CD4-positive, alpha-beta T cell treated with Interleukin-10 for 1 hour (primary cell): ENCODE measurements at places on chromosomes 1 and 21.

DNA sequence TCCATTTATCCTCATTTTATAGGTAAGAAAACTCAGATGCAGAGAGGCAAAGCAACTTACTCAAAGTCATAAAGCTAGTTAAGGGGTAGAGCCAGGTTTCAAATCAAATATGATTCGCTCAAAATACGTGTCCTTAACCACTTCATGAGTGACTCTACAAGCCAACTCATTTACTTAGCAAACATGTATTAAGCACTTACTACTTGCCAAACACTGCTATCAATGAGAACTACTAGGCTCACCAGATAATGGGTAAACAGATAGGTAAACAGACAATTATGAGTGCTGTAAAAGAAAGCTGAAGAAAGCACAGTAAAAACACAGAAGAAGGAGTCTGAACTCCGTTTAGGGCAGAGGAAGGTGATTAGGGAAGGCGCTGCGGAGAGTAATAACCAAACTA lies 65.9 kb downstream of the WDR64 start:
- DNase-seq = no peak

DNA sequence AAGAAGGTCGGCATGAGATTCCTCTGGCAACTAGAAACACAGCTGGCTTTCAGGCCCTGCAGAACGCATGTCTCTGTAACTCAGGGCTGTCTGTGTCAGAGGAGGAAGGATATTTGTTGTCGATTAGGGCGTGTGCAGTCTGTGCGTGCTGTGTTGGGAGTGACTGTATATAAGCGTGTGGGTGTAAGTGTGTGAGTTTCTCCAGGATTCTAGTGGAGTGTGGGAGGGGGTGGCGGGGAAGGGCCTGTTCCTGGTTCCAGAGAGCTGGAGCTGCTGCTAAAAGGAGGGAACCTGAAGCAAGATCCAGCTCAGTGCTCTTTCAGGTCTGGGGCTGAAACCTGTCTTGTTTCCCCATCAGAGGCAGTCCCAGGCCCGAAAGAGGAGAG lies 74.3 kb downstream of the SLC16A1 start:
- no peak for DNase-seq

- DNase-seq = no peak
These were observed 43.1 kb downstream of the PTGFRN start for GRCh38 chr1:116952738-116953275.

DNA sequence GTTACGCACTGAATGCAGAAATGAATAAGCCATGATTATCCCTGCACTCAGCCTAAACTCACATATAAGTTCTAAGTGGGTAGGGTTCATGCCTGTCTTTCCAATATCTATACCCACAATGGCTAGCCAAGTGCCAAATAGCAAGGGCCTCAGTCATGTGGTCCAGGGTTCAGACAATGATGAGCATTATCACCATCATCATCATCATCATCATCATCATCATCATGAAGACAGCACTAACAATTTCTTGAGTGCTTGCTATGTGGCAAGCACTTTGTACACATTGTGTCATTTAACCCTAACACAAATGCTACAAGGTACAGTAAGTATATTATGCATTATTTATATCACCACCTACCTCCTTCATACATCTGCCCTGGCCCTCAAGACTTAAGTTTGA lies 500.0 kb downstream of the AGBL4 start:
- no peak for DNase-seq

DNA sequence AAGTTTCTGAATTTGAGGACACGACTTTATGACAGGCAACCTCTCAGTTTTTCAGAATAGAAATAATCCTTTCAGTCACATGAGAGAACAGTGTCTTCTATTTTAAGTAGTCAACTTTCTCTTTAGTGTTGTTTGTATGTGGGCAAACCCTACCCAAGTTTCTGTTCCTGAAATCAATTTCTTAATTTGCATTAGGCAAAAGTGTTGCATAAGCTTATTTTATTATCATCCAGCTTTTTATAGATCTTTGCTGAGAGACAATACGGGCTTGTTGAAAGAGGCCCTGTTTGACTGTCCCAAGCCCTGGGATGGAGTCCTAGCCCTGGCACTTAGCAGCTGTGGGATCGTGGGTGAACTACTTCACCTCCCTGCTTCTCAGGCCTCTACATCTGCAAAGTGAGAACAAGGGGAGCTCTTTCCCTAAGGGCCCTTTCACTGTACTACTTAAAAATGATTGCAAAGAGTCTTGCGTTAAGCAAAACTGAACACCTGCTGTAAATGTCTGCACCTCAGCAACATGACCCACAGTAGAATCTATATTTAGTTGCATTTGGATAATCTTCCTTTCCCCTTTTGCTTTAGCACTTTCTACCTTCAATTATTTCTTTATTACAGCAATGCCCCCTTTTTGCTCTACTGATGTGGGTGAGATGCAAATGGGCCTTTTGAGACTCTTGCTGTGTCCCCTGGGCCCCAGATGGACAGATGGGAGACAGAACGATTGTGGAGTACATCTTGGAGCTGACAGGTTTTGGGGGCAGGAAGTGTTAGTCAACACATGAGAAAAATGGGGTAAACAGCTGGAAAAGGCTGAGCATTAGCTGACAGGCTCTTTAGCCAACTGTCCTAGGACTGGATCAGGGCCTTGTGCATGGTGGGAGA lies 41.0 kb upstream of the SCAF4 start:
- DNase-seq = no peak

DNA sequence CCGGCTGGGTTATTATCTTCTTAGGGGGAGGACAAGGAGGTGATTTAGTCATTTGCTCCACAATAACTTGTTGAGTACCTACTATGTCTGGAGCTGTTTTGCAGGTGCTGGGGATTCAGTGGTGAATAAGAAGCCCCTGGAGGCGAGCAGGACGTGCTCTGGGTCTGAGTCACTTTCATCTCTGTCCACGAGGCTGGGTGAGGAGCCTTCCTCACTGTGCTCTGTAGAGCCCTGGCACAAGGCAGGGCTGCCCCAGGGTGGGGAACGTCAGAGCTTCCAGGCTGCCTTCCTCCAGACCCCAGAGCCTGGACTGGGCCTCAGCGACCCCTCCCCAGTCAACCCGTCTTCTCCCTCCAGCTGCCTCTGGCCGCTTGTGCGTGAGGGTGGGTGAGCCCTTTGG lies 2.5 kb upstream of the PADI6 start:
- DNase-seq = no peak

GRCh38 chr1:203508463-203509073 lies 14.6 kb downstream of the OPTC start:
- DNase-seq = no peak

- DNase-seq = no peak
These were observed 58.4 kb downstream of the SLC35F3 start for GRCh38 chr1:233962878-233963277.
